ENCODE measurements at places on chromosomes 12 and 14.

DNA sequence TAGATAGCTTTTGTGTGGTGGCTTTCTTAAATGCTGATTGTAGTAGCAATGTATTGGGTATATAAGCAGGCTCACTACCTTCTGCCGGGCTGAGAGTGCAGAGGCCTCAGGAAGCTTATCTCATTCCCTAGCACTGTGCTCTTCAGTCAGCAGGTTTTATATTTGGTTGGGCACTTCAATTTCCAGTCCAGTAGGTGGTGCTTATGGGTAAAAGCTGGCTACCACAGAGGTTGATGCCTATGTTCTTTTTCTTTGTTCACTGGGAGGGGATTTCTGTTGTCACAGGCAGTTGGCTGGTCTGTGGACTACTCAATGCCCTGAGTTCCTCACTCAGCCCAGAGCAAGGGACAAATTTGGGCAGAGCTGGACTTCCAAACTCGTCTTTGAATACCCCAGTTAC is 43.0 kb upstream of the GLIPR1 start:
- DNase-seq, result no peak

DNA sequence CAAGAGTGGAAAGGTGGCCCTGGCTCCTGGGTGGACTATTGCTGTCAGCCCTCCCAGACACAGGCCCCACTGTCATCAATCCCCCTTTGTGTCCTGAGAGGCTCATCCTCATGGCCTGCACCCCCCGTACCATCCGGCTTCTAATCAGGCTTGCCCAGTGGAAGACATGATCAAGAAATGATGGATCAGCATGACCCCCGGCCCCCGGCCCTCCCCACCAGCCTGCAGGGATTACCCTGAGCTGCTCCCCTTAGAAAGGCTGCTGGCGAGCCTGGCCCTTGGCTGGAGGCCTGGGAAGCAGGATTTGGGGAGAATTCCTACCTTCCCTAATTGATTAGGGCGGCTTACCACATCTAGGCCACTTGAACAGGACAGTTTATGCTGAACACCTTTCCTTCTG is 171.2 kb downstream of the PIWIL1 start:
- DNase-seq, result peak; percentile 41

GRCh38 chr12:2233034-2233433 is 180.2 kb downstream of the CACNA1C start:
- DNase-seq, result no peak

DNA sequence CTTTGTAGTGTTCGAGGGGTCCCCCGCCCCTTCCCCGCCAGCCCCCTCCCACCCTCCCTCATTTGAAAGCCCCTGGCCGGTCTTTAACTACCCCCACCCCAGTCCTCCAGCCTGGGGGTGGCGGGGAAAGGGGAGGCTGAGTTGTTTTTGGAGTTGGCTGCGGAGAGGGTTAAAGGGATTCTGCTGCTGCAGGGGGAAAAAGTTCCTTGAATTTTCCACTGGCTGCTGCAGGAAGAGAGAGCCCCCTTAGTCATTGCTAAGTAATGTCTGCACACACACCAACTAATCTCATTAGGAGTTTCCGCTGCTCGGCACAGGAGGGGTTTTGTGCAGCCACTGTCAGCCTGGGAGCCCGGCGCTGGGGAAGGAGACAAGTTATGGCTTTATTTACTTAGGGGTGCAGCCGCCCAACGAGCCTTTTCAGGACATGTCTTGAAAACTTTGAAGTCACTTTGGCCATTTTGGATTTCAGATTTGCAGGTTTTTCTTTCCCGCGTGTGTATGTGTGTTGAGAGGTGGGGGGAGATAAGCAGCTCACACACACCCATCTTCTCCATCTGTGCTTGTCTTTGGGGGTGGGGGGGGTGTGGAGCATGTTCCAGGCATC is 1.8 kb downstream of the ELK3 start:
- no peak for DNase-seq

- no peak for DNase-seq
These were observed 4.6 kb upstream of the LRRC23 start for GRCh38 chr12:6899837-6900519.

DNA sequence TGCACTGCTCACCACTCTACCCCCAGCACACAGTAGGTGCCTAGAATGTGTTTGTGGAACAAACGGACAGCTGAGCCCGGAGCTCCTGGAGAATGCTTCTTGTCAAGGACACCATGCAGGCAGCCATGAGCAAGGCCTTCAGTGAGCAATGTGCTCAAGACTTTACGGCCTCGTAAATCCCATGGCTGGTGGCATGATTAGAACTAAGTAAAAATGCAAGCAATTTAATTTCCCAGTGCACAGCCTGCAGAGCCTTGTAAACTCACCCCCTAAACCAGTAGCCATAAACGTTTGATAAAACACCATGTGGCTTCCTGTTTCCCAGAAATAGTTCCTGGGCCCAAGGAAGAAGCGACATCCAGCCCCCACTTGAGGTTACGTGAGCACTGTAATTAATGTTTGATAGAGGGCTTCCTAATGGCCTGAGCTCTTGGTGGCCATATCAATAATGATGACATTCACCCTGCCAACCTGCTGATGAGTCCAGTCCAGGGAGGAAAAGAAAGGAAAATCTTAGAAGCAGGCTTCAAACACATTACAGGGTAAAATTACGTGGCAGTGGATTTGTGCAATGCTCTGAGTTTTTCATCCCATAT is 36.4 kb upstream of the FICD start:
- no peak for DNase-seq

DNA sequence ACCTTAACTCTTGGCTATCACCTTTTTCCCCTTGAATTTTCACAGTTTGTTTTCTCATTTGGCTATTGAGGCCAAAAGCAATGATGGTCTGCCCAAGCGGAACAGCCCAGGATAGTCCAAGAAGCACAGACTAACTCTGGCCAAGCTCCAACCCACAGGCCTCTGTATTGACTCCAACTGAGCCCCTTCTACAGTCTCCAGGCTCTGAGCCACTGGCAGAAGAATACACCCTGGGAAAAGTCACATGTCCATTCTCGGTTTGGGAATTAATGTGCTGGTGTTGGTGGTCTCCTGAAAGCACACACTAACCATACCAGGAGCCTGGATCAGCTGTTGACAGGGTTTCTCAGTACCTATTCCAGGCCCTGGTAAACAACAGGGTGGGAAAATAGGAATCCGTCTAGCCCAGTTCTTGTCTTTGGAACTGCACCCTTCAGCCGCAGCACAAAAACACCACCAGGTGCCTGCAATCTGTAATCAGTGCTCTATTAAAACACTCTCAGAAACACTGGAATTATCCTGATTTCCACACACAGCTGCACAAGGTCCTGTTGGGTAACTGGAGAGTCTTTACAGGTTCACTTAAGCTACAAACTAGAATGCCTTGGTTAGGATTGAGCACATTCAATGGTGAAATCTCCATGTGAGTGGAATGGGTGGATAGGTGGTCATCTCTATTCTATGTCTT is 63.6 kb downstream of the STXBP6 start:
- no peak for DNase-seq

DNA sequence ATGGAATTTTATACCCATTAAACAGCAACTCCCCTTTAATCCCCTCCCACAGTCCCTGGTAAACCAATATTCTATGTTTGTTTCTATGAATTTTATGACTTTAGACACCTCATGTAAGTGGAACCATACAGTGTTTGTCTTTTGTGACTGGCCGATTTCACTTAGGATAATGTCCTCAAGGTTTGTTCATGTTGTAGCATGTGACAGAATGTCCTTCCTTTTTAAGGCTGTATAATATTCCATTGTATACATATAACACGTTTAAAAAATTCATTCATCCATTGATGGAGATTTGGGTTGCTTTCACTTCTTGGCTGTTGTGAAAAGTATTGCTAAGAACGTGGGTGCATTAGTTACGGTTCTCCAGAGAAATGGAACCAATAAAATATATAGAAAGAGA is 40.2 kb downstream of the ARF6 start:
- DNase-seq, result no peak

DNA sequence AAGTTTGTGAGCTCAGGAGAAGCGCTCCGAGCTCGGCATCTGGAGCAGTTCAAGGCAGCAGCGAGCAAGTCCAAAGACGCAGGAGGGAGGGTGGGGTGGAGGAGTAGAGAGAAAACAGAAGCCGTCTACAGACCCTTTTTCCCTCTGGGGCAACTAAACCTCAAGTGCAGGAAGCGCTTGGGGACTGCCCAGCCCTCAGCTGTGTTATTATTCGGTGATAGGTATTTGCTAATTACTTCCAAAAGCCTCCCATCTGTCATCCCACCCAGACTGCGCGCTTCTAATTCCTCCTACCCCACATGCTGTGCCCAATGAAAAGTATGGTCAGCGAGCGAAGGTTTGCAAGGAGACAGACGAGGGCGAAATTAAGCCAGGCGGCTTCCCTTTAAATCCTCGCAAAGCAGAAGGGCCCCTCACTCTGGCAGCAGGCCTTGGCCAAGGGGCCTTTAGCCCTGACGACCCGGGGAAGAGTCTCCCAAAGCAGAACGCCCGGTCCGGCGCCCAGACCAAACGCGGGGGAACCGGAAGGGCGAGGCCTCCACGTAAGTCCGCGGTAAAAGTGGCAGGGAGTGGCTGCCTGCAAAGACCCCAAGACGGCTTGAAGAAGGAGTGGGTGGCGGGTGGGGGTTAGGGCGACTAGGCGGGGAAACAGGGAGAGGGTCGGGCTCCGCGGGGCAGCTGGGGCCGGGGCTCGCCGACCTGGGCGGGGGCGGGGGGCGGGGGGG is 507 bp upstream of the CD9 start:
- no peak for DNase-seq

GRCh38 chr12:103181366-103182152 is 224.1 kb downstream of the ASCL1 start:
- DNase-seq, result no peak

GRCh38 chr12:13437541-13437940 is 241.0 kb downstream of the EMP1 start:
- no peak for DNase-seq
